ENCODE measurements at places on chromosomes 2 and 18.

GRCh38 chr2:167784084-167784425 is 463.3 kb downstream of the STK39 start:
- DNase-seq = no peak

GRCh38 chr2:239722760-239723470 is 302.2 kb downstream of the NDUFA10 start:
- no peak for DNase-seq

GRCh38 chr2:9403924-9404323 is 19.4 kb downstream of the ITGB1BP1 start:
- DNase-seq = no peak

GRCh38 chr2:227267410-227268115 is 57.5 kb upstream of the MFF start:
- no peak for DNase-seq

DNA sequence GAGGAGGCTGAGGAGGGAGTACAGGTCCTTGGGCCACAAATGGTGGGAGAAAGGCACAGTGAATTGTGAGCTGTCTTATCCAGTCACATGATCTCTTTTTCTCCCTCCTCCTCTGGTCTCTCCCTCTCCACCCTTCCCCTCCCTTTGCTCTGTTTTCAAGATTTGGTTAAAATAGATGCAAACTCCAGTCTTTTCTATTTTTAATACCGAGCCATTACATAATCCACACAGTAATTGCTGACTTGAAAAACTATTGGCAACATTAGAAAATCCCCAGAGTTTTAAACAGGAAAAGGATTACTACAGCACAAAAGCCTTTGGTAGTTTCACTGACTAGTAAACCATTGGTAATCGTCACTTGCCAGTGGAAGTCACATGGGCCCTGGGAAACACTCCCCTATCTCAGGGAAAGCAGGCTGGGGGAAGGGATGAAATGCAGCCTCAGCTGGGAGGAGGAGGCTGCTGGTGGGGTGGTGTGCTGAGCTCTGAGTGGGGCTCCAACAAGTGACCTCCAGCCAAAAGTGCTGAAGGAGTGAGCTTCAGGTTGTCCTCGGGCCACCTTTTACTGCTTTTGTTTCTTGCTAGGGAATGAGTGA is 57.4 kb upstream of the PCBP1 start:
- DNase-seq = peak; percentile 36

Measured in tibial nerve (tissue), 4 donors.